Dermis blood vessel endothelial cell (primary cell): ENCODE measurements at places on chromosomes 5 and 9.

GRCh38 chr5:118354797-118355196, 633.5 kb downstream of the DTWD2 start:
- no peak for DNase-seq

- no peak for DNase-seq
Measured at GRCh38 chr9:94909250-94909894, 182.9 kb downstream of the AOPEP start.

GRCh38 chr5:57836331-57836730, 353.7 kb upstream of the ACTBL2 start:
- DNase-seq: no peak

DNA sequence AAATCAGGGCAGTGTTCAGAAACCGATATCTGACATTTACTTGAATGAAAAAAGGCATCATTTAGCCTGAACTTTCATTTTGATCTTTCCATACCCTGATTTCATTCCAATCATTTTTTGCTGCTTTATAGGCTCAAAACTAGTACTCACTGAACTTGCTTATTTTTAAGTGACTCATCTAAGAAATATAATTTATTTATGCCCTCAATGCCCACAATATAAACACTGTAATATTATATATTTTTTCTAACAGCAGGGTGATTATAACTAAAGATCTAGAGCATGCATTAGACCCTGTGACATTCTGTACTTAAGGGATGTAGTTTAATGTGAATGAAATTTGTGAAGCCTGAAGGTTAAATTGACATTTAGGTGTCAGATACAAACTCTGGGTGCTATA, 446.1 kb upstream of the CDH10 start:
- DNase-seq: no peak

DNA sequence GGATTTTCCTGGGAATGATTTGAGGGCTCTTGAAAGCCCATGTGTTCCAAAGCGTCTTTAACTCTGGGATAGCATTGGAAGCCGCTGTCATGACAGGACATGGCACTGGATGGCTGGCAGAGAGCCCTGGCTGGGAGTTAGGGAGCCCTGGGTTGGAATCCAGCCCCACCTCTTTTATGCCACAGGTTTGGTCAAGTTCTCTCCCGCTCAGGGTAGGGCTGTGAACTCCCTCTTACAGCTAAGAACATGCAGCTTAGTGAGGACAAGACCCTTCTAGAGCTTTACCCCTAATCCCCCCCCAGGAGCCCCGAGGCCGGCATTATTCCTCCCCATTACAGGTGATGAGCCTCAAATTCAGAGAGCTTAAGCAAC, 37.2 kb downstream of the OLFML2A start:
- DNase-seq: no peak

GRCh38 chr9:131738293-131739132, 1.4 kb downstream of the RAPGEF1 start:
- peak; percentile 70 for DNase-seq

GRCh38 chr9:34719021-34719768, 9.3 kb upstream of the CCL21 start:
- DNase-seq: no peak

- DNase-seq: peak; percentile 26
Measured at GRCh38 chr5:37495210-37495609, 116.1 kb downstream of the WDR70 start.

GRCh38 chr9:135033487-135033886, 54.0 kb upstream of the OLFM1 start:
- no peak for DNase-seq

- DNase-seq: no peak
Measured at GRCh38 chr5:127612441-127613141, 36.3 kb upstream of the CTXN3 start.

DNA sequence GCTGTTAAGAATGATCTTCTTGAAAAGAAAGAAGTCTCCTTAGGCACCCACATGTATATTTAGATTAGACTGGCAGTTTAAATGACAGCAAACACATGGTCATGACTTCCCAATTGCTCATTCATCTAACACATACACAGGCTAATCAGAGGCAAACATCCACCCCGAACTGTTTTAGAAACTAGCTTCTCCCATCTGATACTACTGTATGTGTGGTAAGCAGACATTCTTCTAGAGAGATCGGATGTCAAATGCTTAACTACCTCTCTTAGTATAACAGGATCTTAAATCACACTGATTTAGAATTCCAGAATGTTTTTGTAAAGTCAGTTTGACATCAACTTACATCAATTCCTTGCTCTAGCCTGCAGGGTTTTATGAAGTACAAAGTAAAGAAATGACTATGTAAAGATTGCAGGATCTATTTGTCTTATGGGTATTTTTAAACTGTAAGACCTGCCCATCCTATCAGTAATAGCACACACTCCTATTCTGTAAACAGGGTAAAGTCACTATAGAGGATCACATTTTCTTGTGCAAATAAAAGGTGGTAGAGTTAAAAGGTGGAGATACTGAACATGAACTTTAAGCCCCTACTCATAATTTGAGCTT, 239.7 kb downstream of the MLLT3 start:
- DNase-seq: no peak

GRCh38 chr5:8247049-8247899, 378.3 kb downstream of the MTRR start:
- no peak for DNase-seq

DNA sequence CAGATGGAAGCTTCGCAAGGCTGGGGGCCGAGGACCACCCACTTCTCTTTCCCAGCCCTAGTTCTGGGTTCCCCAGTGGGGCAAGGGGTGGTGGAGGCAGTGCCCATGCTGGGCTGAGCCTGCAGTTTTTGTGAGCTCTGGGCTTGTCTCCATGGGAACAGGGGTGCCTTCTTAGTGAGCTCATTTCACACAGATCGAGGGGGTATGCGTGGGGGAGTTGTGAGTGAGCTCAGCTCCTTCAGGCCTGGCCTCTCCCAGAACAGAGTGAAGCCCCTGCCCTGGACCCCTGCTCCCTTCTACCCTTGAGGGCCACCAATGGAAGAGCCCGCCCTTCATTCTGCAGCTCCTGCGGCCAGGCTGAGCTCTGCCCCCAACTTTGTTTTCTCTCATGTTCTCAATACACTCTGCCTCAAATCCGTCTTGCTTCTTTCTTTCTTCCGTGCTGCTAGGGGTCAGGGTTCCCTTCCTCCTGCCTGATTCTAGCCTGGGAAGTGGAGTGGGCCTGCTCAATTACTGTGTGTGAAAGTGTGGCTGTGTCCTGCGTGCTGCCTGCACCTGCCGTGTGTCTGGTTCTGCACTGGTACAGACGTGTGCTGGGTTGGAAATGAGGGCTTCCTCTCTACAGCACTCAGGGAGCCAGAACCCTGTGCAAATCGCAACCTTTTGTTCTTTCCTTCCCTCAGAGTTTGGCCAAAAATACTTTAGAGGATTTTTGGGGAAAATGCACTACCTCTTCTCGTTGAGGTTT, 9.0 kb upstream of the MYOZ3 start:
- DNase-seq: no peak

DNA sequence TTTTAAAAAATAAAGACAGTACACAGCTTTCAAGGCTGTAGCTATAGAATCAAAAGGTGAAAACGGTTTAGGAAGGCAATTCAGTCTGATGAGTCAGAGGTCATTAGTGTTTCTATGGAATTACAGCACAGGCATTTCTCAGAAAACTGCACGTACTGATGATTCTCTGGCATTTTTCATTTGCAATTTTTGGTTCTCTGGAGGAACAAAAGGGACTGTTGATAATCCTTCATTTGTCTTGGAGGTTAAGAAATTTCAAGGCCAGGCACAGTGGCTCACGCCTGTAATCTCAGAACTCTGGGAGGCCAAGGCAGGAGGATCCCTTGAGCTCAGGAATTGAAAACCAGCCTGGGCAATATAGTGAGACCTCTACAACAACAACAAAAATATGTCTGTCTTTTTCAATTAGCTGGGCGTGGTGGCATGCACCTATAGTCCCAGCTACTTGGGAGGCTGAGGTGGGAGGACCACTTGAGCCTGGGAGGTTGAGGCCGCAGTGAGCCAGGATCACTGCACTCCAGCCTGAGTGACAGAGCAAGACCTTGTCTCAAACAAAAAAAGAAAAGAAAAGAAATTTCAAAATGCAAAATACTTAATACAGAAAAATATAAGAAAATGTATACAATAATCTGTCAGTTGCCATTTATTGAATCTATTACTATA, 27.3 kb downstream of the NR6A1 start:
- no peak for DNase-seq

DNA sequence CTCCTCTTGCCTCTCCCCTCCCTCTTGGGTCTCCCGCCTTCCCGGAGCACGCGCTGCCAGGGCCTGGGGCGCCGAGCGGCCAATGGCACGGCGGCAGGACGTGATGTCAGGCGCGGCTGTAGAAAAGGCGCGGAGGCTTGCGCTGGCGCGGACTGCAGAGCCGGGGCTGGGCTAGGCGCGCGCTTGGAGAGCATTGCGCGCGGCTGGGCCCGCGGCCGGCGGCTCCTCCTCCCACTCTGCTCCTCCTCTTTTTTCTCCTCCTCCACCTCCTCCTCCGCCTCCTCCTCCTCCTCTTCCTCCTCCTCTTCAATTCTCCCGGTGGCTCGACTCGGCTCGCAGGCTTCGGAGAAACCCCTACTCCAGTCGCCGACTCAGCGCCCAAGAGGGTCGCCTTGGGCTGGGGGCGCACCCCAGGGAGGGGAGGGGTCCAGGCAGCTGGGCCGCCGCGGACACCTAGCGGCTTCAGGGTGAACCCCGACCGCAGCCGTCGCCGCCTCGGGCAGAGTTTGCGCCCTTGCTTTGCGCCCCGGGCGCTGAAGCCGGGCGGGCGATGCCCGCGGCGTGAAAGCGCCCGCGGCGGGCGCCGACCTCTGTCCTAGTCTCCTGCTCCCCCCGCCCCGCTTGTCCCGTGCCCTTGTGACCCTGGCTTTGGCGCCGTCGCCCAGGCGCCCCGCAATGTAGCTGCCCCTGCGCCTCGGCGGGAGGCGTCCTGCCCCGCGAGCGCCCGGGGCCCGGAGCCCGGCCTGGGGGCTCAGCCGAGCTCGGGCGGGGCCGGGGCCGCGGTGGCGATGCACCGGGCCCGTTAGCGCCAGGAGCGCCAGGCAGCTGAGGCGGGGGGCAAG, at the start of gene LHX2:
Gene LHX2 (plus strand): TSS at position 309 of the 842 bp plus-strand sequence. CDS start 581 bp downstream, outside the sequence.
- DNase-seq: peak; percentile 83

GRCh38 chr5:74919487-74919886, 53.3 kb upstream of the FAM169A start:
- peak; percentile 77 for DNase-seq

DNA sequence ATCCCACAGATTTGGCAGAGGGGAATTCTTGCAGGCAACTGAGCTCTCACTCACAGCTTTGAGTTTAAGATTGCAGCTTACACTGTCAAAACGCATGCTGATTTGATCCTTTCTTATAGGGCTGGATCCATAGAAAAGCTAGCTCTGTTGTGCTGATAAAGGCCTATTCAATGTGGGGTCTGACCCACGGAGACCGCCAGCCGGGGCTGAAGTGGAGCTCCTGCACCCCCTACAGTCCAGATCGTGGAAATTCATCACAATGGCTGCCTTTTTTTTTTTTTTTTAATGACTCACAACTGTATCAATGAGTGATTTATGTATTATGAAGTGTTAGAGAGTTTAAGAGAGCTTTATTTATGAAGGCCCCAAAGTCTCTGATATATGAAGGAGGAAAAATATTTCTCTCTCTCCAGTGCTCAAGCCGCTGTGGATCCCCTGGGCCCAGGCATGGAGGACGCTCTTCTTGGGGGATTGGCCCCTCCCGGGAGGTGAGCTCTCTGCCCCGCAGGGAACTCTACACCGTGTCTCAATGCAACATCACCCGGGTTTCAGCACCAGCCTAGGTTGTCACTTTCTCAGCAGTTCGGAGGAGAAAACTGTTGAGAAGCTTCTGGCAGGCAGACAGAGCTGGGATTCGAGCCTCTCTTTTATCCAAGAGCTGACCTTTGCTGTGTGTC, 700.2 kb downstream of the IRX1 start:
- no peak for DNase-seq

DNA sequence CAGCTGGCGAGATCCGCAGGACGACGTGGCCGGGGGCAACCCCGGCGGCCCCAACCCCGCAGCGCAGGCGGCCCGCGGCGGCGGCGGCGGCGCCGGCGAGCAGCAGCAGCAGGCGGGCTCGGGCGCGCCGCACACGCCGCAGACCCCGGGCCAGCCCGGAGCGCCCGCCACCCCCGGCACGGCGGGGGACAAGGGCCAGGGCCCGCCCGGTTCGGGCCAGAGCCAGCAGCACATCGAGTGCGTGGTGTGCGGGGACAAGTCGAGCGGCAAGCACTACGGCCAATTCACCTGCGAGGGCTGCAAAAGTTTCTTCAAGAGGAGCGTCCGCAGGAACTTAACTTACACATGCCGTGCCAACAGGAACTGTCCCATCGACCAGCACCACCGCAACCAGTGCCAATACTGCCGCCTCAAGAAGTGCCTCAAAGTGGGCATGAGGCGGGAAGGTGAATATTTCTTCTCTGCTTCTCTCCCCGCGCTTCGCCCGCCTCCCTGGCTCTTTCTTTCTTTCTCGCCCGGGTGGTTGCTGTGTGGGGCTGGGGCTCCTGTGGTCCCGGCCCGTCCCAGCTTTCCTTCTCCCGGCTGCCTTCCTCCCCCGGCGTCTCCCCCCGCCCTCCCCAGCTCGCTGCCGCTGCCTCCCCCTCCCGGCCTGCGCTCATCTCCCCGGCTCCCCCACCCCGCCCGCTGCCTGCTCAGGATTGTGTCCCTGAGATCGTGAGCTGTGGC, 2.2 kb downstream of the NR2F1 start:
- peak; percentile 61 for DNase-seq

- DNase-seq: no peak
Measured at GRCh38 chr9:117095081-117095480, 319.8 kb downstream of the ASTN2 start.

DNA sequence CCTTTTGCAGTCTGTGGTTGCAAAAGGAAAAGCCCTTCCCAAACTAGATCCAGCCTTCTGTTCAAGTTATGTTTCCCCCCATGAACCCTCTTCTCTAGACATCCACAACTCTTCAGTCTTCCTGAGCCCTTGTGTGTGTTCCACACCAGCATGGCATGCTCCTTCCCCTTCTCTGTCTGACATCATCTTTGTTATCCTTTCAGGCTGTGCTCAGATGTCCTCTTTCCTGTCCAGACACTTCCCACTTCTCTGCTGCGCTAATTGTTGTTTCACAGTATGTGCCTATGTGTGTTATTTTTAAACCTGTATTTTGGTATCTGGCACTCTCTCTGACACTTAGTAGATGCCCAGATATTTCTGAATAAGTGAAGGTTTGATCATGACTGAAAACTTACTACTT, 38.2 kb downstream of the FOCAD start:
- DNase-seq: peak; percentile 72

DNA sequence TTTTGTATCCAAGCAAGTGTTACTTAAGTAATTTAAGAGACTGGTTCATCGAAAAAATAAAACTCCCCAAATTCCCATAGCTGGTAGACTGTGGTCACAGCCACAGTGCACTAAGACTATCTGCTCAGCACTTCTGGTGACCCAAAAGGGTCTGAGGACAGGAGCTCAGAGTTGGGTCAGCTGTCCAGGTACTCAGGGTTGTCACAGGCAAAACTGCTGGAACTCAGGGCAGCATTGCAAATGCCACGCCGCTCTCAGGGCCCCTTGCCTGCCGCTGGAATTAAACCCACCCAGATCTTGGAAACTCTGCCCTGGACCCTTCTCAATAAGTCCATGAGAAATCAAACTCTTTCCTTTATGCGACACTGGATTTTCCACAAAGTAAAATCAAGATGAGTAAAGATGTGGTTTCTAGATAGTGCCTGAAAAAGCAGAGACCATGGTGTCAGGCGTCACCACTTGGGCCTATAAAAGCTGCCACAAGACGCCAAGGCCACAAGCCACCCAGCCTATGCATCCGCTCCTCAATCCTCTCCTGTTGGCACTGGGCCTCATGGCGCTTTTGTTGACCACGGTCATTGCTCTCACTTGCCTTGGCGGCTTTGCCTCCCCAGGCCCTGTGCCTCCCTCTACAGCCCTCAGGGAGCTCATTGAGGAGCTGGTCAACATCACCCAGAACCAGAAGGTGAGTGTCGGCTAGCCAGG, at the start of gene IL13:
Gene IL13 (plus strand): TSS at position 498 of the 705 bp plus-strand sequence. CDS start 14 bp downstream, at position 512.
- DNase-seq: no peak
